Urinary bladder (tissue), 4 donors: ENCODE measurements at places on chromosomes 5 and 9.
A peak's percentile ranks its signal among the peaks of the same experiment; 100 is the strongest.

GRCh38 chr5:14250748-14251701 is 107.9 kb downstream of the TRIO start:
- DNase-seq: no peak

GRCh38 chr5:110469486-110469885 is 257.0 kb downstream of the TMEM232 start:
- DNase-seq: no peak

- DNase-seq: no peak
Measured at GRCh38 chr9:37575511-37575914, 667 bp downstream of the FBXO10 start.

- no peak for DNase-seq
Measured at GRCh38 chr5:83251849-83252248, 174.5 kb downstream of the XRCC4 start.

GRCh38 chr9:127360829-127361228 is 36.1 kb upstream of the SLC2A8 start:
- DNase-seq: no peak

- DNase-seq: no peak
Measured at GRCh38 chr9:127181595-127182190, 59.3 kb upstream of the ANGPTL2 start.

- no peak for DNase-seq
Measured at GRCh38 chr5:180215783-180216630, 7.0 kb upstream of the RASGEF1C start.

DNA sequence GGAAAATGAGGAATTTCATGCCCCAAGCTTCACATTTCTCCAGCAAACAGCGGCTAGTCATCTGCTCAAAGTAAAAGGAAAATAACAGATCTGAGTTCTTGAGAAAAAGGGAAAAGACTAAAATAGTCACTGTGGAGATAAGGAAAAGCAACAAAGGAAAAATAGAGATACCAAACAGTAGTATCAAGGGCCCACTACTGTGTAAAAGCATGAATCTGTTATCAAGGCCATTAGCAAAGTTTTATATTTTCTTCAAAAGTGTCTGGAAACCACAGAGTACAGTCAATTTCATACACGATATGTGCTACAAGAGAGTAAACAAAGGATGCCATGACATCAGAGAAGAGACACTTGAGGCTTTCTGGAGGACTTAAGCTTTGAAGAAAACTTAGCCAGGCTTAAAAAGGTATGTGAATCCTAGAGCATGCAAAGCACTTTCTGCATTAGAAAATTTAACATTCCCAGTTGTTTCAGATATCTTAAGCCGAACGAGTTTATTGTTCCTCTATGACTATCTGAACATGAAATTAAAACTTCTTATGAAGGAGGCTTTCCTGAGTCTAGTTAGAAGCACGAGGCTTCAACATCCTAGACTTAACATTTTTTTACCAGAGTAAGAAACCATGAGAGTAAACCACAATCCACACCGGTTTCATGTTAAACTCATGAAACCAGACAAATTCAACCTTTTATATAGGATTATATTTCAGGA is 1.2 kb downstream of the TTC33 start:
- DNase-seq: peak; percentile 54

GRCh38 chr5:16901021-16901644 is 35.0 kb downstream of the MYO10 start:
- no peak for DNase-seq

DNA sequence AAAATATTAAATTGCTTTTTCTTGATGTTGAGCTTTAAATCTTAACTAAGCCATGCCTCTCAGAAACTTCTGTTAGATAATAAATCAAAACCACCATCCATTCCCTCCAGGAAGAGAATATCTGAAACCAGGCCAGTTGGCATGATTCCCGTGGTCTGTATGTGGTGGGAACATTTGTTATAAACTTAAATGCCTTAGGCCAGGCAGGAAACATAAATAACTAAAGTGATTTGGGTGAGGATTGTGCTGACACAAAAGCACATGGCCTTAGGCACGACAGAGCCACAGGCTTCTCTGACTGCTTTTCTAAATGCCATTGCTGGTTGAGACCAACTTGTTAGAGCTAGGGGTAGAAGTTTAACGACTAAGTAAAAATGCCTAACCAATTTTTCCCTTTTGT is 255.9 kb downstream of the GABRG2 start:
- peak; percentile 59 for DNase-seq

- DNase-seq: no peak
Measured at GRCh38 chr9:131657037-131657377, 82.9 kb downstream of the RAPGEF1 start.

DNA sequence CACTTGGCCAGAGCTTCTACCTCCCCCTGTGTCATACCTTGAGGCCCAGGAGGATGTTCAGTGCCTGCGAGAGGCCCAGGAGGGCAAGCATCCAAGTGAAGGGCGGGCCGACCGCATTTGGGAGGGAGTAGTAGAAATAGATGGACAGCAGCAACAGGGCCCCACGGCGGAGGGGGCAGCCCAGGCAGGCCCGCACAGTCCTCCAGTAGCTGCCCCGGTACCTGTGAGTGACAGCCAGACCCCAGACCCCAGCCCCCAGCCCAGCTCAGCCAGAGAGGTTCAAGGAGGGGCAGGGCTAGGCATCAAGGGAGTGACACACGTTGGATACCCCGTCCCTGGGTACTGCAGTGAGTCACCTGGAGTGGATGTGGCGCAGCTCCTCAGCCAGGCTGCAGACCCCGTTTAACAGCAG is 1.4 kb downstream of the STING1 start:
- DNase-seq: peak; percentile 52

- DNase-seq: no peak
Measured at GRCh38 chr5:139871614-139872013, 76.0 kb downstream of the PSD2 start.

DNA sequence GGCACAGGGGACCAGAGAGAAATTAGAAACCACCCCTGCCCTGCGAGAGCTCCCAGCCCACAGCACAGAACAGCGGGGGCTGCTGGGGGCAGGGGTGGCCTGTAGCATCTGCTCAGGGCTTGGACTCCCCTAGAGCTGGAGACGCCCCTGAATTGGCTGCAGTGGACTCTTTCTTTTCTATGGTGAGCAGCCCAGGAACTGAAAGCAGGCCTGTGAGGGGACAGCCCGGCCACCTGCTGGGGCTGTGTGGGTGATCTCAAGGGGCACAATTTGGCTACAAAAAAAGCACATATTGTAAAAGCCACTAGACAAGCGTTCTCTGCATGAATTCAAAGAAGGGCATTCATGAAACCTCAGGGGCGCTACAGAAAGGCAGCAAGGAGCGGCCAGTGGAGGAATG is 57.5 kb upstream of the ICE1 start:
- no peak for DNase-seq

DNA sequence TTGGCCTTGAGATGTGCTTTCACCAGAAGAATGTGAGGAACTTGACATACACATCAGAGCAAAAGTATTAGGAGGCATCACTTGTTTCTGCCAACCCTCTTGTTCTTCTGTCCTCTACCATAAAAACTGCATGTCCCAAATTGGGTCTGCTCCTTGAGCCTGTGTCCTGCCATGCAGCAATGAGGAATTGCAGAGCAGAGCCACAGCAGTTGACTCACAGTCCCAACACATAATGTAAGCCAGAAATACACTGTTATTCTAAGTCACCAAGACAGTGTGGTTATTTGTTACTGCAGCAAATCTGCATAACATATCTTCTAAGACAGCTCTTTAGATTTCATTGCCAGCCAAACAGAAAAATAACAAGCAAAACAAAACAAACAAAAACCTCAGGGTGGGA is 598.2 kb downstream of the PRELID2 start:
- no peak for DNase-seq

- no peak for DNase-seq
Measured at GRCh38 chr5:178340187-178340586, 107.6 kb upstream of the PHYKPL start.

DNA sequence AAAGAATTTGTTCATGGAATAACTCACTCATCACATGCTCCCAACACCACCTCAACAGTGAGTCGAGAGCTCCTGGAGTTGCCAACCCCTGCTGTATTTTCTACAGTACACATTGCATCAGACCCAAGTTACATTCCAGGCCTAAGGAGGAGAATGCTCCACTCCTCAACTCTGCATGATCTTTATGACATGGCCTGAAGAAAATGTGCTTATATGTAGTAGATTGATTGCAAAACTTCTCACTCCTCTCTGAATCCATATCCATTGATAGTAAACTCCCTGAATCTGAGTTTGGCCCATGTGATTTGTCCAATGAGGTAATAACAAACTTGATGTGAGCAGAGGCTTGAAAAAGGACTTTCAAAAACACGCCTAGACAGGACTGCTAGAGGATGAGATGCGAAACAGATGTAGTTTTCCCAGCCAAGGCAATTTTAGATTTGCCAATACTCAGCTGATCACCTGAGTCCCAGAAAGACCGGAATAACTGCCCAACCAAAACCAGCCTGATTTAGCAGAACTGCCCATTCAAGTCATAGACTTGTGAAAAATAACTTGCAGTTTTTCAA is 29.0 kb upstream of the PAPPA start:
- no peak for DNase-seq

- DNase-seq: no peak
Measured at GRCh38 chr5:93328833-93329232, 252.2 kb downstream of the NR2F1-AS1 start.

GRCh38 chr9:134214766-134215419 is 50.5 kb upstream of the RNU6ATAC start:
- DNase-seq: no peak

DNA sequence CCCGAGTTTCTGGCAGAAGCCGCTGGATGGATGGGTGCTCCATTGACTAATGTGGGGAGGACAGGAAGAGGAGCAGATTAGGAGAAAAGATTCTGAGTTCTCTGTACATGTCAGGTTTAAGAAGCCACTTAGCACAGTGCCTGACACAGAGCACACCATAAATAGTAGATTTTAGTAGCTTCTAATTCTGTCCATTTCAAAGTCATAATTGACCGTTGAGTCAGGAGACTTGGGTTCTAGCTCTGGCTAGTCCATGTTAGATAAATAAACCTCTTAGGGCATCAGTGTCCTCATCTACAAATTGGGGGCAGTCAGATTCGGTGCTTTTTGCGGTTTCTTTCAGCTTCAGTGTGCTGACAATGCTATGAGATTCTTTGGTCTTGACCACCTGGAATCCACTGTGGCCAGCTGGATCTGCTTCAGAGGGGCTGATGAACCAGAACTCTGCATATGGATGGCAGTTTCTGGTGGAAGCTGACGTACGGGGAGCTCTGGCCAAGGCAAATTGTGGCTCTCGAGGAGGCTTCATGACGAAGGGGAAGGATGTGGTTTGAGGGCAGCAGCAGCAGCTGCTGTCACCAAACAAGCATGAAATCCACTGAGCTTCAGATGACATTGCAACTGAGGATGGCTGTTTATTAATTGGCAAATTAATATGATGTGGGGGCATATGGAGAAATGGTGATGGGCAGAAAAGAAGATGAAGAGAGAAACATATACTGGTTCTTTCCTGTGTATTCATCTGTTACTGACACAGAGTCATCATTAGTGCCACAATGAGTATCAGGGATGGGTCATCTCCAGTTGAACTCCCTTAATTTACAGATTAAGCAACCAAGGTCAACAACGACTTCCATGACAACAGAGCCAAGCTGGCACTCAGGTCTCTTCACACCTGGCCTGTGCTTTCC is 134.4 kb downstream of the AOPEP start:
- DNase-seq: no peak

DNA sequence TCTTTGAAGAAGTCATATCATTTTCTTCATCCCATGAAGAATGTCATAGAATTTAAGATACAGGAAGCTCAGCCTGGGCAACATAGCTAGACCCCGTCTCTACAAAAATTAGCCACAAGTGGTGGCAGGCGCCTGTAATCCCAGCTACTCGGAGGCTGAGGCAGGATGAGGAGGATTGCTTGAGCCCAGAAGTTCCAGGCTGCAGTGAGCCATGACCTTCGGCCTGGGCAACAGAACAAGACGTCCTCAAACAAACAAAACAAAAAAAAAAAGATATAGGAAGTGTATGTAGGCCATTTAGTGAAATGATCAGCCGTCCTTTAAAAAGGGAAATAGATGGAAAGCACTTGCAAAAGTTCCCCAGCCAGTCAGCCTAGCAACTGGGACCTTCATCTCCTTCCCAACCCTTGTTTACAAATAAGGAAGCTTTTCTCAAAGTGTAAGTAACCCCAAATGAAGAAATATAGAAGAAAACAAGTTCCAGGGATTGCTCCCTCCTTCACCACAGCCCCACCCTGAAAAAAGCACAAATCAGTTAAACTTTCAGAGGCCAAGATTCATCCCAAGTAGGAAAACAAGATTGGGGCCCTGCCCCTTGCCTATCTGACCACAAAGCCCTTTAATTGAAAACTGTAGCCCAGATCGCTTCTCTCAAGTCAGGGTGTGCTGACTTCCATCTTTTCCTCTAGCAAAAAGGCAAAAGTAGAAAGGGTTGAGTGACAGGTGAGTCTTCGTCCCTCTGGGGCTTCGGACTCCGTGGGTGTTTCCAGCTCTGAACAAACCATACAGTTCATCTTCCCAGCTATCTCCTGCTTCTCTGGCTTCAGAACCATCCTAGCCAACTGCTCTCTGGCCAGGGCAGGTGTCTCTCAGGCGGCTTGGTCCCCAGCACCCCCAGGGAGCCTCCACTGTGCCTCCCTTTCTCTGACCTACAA is 1.2 kb downstream of the SLC31A2 start:
- DNase-seq: no peak

DNA sequence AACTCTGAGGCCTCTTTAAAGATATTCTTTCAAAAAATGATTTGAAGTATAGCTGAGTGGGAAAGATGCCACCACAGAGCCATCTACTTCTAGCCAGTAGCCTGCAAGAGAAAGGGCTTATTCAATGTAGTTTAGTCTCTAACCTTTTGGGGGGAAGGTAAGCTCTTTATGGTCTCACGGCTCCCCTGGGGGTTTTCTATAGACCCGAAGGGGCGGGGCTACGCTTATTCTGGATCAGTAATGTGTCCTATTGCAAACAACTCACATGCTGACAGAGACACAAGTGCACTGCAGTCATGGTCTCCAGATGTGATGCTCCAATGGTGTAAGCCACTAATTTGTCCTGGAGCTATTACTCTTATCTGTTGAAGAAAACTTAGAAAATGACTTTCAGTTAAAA is 53.4 kb upstream of the RPS23 start:
- no peak for DNase-seq

DNA sequence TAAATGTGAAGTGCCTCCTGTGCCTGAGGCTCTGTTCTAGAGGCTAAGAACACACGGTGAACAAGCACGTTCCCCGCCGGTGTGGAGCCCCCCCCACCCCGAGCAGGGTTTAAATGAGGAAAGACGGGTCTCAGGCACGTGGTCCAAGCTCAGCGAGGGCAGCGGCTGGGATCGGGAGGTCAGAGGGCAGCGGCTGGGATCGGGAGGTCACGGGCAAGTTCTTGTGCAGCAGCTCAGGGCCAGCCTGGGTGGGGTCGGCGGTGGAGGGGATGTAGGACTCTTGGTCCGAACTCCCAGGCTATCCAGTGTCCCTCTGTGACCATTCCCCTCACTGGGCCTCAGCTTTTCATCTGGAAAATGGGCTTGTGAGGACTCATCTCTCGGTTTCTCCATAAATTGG is 2.7 kb upstream of the GBGT1 start:
- no peak for DNase-seq

- DNase-seq: no peak
Measured at GRCh38 chr9:115616666-115617239, 498.8 kb upstream of the TNC start.
